ENCODE measurements at places on chromosomes 1 and 21.

DNA sequence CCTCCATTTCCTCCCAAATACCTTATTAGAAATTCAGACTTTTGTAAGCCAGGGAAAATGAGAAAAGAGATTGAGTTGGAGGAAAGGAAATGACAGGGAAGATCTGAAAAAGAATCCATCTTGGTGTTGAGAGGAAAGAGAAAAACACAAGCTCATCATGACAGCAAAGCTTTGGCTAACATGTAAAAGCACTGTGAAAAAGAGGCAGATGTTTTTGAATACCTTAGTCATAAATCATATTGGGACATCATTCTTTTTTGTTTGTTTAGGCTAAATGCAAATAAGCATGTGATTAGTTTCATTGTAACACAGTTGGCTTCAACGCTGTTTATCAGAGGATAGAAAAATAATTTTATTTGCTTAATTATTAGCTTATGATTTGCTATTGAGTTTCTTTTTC is 64.6 kb downstream of the LHX8 start:
- DNase-seq, result no peak

DNA sequence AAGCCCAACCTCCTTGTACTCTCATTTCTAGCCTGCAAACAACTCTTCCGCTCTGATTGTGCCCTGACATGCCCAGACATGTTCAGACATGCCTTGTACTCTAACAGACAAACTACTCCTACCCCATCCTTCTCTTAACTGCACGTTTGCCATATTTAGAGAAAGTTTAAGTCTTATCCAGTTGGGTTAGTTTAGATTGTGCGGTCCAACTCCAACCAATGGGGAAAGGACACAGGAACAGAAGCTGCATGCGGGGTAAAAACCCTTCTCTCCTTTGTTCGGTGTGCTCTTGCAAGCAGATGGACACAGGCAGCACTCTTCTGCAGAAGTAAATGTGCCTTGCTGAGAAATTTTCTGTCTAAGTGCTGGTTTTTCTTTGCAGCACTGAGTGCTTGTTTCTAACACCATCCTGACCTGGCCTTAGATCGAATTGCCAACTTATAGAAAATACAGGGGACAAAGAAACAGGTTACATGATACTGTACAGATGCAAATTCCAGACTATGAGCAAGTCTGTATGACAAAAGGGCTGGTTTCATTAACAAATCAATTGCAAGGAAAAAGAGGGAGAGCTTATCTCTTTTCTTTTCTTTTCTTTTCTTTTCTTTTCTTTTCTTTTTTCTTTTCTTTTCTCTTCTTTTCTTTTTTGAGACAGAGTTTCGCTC is 35.8 kb upstream of the IFNGR2 start:
- DNase-seq, result no peak

- no peak for DNase-seq
Measured at GRCh38 chr1:208105756-208106155, 138.4 kb downstream of the PLXNA2 start.

DNA sequence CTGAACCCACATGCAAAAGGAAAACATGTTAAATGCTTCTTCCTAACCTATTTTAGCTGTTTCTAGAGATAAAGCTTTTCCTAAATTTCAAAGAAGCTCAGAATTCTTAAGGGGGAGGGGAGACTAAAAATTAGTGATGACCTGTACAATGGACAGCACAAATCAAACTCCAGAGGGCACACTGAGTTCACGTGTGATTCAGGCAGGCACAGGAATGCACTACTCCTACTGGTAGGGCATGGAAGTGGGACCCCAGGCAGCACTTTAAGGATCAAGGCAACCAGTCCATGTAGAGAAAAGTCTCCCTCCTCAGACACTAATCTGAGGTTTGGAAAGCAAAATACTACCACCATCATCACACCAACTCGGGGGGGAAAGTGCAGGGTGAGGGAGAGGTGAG is 31.3 kb upstream of the CLCA4 start:
- no peak for DNase-seq

DNA sequence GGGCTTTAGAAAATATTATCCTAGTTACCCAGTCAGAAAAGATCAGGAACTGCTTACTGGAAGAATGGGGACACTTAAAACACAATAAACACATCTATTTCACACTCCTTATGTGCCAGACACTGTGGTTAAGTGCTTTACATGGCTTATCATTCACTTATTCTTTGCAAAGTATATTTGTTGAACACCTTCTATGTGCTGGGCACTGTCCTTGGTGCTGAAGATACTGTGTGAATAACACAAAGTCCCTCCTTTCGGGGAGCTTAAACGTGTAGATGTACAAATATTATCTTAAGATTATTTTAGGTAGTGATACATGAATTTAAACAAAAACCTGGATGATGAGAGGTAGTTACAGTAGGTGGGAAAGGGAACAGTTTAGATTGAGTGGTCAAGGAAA is 169.3 kb downstream of the ST6GALNAC5 start:
- no peak for DNase-seq

DNA sequence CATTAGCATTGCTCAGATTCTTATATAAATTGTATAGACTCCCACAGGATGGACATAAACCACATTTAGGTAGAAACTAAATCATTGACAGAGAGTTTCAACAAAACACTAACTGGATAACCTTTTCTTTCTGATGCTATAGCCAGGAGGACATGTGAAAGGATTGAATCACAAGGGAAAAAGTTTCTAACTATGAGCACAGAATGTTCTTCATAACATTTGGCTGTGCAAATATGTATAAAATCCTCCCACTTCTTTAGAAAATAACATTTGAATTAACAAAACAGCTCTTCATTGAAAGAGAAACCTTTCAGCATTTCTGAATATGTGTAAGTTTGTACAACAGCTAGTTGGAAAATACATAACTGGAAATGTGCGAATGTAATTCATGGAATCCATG is 167.3 kb downstream of the TBX15 start:
- no peak for DNase-seq

DNA sequence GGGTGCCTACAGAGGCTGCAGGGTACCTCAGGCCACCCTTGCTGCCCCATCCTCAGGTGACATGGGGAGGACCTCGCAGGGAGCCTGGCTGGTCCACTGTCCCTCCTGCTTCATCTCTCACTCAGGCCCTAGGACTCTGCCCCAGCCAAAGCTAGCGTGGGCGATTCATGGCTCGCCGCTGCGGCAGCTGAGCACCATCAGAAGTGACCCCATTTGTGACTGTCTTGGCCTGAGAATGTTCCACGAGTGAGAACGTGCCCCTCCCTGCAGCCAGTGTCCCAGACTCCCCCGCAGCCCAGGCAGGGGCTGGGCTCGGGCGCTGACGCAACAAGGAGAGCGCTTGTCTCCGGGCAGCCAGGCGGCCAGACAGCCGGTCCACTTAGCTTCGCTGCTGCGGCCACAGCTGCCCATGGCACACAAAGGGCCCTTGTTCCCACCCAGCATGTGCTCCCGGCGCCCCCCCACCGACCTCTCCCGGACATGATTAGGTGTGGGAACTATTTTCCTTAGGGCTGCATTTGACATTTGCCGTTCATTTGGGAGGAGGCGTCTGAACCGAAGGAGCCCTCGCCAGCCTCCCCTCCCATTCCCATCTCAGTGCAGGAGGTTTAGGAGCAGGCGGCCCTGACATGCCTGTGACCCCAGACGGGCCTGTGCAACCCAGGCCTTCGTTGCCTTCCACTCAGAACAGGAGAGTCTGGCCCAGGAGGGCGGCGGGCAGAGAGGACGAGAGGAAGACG is 19.3 kb upstream of the POFUT2 start:
- DNase-seq, result no peak

DNA sequence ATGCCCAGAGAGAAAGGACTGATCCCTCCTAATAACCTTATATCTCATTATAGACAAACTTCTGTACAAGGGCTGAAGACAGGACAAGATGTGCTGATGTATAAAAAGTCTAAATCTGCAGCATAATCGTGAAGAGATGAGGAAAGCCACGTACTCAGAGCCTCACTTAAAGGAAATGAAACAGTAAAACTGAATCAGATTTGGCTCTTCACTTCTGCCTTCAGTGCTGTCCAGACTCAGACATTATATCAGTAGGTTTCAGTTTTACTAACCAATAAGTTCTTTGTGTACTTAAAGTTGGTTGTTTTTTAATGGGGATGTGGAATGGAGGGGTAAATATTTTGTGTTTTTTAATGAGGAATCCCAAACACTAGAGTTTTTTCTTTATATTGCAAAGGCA is 45.3 kb upstream of the RGS1 start:
- DNase-seq, result no peak

DNA sequence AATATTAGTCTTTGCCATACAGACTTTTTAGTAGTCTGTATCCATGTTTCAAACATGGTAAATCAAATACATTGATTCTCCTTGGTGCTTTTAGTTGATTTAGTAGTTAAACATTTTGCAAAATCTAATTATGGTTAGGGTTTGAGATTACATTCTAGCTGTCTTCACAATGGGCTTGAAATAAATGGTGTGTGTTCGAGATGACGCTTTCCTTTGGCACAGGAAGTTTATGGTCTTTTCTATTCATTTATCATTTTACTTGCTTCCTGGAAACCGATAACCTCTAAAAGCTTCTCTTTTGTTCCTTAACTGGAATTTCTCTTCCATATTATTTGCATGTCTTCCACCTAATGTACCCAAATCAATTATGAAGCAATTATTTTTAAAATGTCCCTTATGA is 38.4 kb downstream of the ZP4 start:
- no peak for DNase-seq

GRCh38 chr21:41405321-41405720 is 20.7 kb upstream of the MX1 start:
- no peak for DNase-seq

DNA sequence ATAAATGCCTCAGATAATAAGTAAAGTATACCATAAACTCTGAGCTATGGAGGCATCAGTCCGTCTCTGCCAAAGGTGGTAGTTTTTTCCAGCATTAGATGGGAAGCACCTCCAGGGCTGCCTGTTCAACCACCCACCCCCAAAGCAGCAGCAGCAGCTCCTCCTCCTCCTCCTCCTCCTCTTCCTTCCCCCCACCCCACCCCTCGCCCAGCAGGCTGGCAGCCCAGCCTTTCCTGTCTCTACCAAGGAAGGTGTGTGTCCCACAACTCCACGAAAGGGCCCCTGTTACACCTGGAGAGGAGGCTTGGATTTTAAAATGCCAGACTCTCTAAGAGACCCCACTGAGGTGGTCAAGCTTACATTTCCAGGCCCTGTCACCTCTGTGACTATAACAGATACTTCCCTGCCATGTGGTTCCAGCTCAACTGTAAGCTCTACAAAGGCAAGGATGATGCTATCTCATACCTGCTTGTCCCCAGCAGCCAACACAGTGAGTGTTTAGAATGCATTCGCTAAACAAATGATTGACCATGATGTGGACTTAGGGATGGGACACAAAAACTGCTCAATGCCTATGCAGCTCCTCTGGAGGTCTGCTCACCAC is 76.7 kb downstream of the GFI1 start:
- no peak for DNase-seq

DNA sequence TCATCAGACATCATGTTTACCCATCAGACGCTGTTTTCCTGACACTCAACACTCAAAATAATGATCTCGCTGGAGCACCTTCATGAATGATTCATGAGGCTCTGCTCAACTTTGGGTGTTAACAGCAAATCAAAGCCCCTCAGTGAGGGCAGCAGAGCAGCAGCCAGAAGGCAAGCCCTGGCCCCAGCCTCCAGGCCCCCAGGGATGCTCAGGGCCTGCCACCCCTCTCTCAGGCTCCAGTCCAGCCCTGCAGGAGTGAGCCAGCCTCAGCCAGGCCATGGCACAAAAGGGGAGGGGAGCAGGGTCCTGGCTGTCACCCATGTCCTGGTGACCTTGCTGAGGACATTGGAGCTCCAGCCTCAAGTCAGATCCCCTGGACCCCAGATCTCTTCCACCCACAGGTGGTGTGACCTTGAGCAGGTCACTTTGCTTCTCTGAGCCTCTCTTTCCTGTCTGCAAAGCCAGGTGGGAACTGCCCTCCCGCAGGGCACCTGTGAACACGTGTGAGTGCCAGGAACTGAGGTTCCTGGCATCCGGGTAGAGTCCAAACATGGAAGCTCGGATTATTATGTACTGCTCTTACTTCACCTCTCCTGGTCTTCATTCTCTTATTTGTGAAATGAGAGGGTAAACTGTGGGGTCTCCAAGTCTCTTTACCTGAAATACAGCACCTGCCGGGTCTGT is 161.6 kb upstream of the VAMP3 start:
- DNase-seq, result no peak

GRCh38 chr1:203678943-203679661 is 52.5 kb downstream of the ATP2B4 start:
- no peak for DNase-seq

DNA sequence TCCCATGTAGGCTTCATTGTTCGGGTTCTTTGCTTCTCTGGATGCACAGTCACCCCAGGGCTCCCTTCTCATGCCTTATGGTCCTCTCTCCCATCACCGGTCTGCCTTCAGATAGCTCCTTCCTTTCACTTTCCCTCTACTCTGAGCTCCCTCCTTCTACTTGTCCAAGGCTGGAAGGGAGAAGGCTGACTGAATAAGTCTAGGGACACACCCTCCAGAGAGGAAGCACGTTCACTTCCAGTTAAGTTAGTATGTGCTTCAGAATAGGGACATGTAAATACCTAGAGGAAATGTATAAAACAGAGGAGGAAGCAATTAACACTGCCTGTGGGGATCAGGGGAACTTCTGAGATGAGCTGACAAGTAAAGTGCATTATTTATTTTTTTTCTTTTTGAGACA is 23.5 kb downstream of the CXADR start:
- no peak for DNase-seq

GRCh38 chr21:35231090-35231489 is 182.0 kb upstream of the RUNX1 start:
- DNase-seq, result no peak

- peak; percentile 44 for DNase-seq
Measured at GRCh38 chr1:203682473-203683383, 56.1 kb downstream of the ATP2B4 start.

Measured in stimulated activated naive CD4-positive, alpha-beta T cell treated with Interleukin-2 at 50 U/mL for 16 hours (primary cell).